ENCODE measurements at places on chromosomes 16 and 17. TPM values are rescaled to one million over a fixed set of nuclear protein-coding genes. Genes with fewer than 3 reads are reported as not detected.

NAA38 gene
- 109 TPM for polyA plus RNA-seq

SMCR8 gene
- 6.8 TPM for polyA plus RNA-seq

GRCh38 chr16:88144028-88144511 lies 192.8 kb downstream of the BANP start:
- peak; percentile 41 for DNase-seq

DNA sequence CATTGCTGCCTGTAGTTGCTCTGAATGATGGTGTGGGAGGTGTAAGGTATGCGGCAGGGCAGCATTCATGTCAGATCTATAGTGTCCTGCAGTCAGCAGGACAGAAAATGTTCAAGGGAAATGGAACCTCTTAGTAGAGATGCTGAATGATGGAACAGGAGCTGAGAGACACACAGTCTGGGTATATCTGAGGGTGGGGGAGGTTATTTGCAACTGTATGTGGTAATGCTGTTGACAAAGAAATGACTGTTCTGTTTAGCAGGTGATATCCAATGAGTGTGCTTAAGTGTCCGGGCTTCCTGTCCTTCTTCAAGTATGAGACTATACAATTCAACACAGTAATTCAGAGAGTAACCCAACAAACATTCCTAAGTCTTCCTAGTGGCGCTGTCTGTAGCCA lies 46.6 kb downstream of the STH start:
- no peak for DNase-seq

TNP2 gene
- not detected for polyA plus RNA-seq

EPN3 gene
- polyA plus RNA-seq = not detected
